ENCODE measurements at places on chromosomes 12 and 14. TPM values are rescaled to one million over a fixed set of nuclear protein-coding genes. Genes with fewer than 3 reads are reported as not detected.

Gene PIANP
- total RNA-seq, result not detected

GRCh38 chr12:123094349-123095077 lies 56.4 kb downstream of the PITPNM2 start:
- H3K4me3 ChIP-seq, result 0 out of 2 replicates have a peak overlapping the region, but pooled peaks have one; percentile 6
- H3K36me3 ChIP-seq, result no peaks in the 10 kb centered on the region
- H3K27me3 ChIP-seq, result no peaks in the 10 kb centered on the region

DNA sequence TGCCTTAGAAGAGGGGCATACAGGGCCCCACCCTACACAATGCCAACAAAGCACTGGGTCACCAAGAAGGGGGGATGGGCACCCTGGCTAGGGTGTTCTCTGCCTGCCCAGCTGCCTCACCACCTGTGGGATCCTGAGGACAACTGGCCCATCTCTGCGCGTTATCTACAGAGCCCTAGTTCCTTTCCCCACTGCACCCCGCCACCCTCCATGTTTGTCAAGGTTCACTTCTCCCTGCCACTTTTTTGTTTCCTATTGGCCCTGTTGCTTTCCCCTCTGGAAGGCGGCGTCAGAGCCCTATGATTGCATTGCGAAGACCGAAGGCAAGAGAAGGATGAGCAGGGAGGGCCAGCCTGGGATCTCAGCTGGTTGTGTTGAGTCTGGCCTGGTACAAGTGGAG lies 1.6 kb downstream of the SLC48A1 start:
- peaks cover 19% of the 10 kb centered on the region for H3K4me1 ChIP-seq
- H3K4me3 ChIP-seq, result no peak overlapping the region
- H3K36me3 ChIP-seq, result no peaks in the 10 kb centered on the region
- no peak for DNase-seq
- H3K27me3 ChIP-seq, result no peaks in the 10 kb centered on the region

DNA sequence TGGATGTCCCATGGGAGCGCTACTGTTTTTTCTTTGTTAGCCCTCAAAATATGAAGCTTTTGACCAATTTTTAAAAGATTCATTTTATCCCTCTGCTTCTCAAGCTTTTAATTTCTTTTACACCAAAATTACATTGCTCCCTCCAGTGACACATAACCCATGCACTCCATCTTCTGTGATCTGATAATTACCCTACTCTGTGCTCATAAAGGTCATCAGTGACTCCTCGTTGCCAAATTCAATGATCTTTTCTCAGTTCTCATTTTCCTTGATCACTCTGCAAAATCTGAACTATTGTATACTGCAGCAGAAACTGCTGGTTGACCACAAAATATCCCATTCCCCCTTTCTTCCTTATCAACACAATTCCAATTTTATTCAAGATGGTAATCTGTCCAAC lies 8.7 kb upstream of the PTGDR start:
- no peak overlapping the region for H3K4me3 ChIP-seq
- no peaks in the 10 kb centered on the region for H3K4me1 ChIP-seq
- no peak overlapping the region for H3K27ac ChIP-seq
- H3K36me3 ChIP-seq, result no peaks in the 10 kb centered on the region
- no peak for DNase-seq

GRCh38 chr12:44915958-44916357 lies 39.8 kb upstream of the NELL2 start:
- H3K27ac ChIP-seq, result no peak overlapping the region
- no peaks in the 10 kb centered on the region for H3K36me3 ChIP-seq
- H3K4me1 ChIP-seq, result no peaks in the 10 kb centered on the region
- H3K27me3 ChIP-seq, result no peaks in the 10 kb centered on the region
- DNase-seq, result no peak
- H3K4me3 ChIP-seq, result no peak overlapping the region

DNA sequence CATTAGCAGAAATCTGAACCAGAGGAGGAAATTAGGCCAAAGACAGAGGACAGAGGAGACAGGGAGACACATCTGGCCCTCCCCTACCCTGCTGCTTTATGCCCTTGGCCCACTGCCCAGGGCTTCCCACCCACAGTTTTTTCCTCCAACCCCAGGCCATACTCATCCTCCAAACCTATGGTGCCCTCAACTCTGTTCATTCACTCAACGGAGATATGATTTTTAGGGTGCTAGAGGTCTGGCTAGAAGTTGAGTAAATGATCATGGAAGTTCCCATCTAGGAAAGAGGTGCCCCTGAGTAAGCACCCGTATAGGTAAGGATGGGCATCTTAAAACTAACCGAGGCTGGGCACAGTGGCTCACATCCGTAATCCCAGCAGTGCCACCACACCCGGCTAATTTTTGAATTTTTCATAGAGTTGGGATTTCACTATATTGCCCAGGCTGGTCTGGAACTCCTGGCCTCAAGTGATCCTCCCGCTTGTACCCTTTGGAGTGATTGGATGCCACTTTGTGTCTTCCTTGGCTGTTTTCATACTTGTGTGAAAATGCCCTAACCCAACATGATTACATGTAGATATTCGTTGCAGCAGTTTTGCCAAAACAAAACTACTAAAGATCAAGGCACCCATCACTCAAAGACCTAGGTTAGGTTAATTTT lies 4.4 kb downstream of the KRT18 start:
- H3K27me3 ChIP-seq, result no peaks in the 10 kb centered on the region
- H3K4me3 ChIP-seq, result no peak overlapping the region
- peaks cover 69% of the 10 kb centered on the region for H3K4me1 ChIP-seq
- H3K27ac ChIP-seq, result peak overlapping the region; percentile 78

DNA sequence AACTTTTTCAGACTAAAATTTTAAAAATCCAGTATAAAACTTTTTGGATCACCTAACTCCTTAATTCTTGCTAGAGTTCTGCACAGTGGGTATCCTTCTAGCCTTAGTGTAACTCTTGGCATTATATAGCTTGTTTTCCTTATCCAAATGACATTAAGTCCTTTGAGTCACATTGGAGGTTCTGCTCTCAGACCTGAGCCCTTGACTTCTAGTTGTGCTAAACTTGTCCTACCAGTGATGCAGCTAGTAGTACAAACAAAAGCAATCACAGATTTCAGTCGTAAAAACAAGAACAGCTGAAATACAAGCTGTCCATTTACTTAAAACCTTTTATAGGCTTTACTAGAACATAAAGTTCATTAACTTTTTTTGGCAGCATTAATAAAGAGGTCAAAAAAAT lies 10.5 kb downstream of the ZBTB1 start:
- no peak overlapping the region for H3K4me3 ChIP-seq
- DNase-seq, result no peak
- no peaks in the 10 kb centered on the region for H3K36me3 ChIP-seq
- no peaks in the 10 kb centered on the region for H3K27me3 ChIP-seq
- peaks cover 13% of the 10 kb centered on the region for H3K4me1 ChIP-seq

Gene SERPINA5
- 3.0 TPM for total RNA-seq

Gene KRT3
- not detected for total RNA-seq

- H3K27ac ChIP-seq, result no peak overlapping the region
- no peak for DNase-seq
- H3K27me3 ChIP-seq, result no peaks in the 10 kb centered on the region
- no peak overlapping the region for H3K4me3 ChIP-seq
- H3K4me1 ChIP-seq, result no peaks in the 10 kb centered on the region
- H3K36me3 ChIP-seq, result no peaks in the 10 kb centered on the region
Measured at GRCh38 chr14:104428860-104429259, 150.7 kb upstream of the C14orf180 start.

- no peak overlapping the region for H3K4me3 ChIP-seq
- H3K27me3 ChIP-seq, result peaks cover 14% of the 10 kb centered on the region
- no peak for DNase-seq
- H3K36me3 ChIP-seq, result no peaks in the 10 kb centered on the region
Measured at GRCh38 chr12:11960646-11961045, 110.1 kb upstream of the BCL2L14 start.

Gene TMEM229B
- total RNA-seq, result 0.71 TPM

GRCh38 chr12:107759410-107759809 lies 1.5 kb downstream of the PRDM4 start:
- DNase-seq, result peak; percentile 47
- H3K4me1 ChIP-seq, result peaks cover 21% of the 10 kb centered on the region
- H3K4me3 ChIP-seq, result peak overlapping the region; percentile 91
- H3K27ac ChIP-seq, result peak overlapping the region; percentile 72
